ENCODE measurements at places on chromosomes 3 and 15.

- no peak for DNase-seq
Observed at GRCh38 chr3:159904455-159904854, 84.2 kb upstream of the IL12A start.

GRCh38 chr3:114803042-114803695, 343.9 kb downstream of the ZBTB20 start:
- no peak for DNase-seq

GRCh38 chr15:39640665-39641064, 59.8 kb downstream of the THBS1 start:
- no peak for DNase-seq

- no peak for DNase-seq
Observed at GRCh38 chr3:3107858-3108257, 2.3 kb downstream of the IL5RA start.

GRCh38 chr3:13399603-13400002, 20.5 kb downstream of the NUP210 start:
- DNase-seq, result no peak

DNA sequence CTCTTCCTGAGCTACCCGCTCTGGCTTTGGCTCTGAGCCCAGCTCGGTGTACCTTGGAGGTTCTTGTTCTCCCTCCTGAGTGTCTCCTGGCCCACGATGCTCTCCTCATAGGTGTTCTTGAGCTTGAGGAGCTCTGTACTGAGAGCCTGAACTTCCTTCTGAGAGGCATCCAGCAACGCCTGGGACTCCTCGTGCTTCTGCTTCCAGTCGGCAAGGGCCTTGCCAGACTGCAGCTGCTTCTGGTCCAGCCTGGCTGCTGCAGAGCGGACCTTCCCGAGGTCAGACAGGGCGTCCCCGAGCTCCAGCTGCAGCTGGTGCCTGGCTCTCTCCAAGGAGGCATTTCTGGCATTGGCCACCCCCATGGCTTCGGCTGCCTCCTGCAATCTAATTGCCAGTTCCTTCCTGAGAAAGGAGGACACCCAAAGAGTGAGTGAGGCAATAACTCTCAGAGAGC, 99.8 kb downstream of the MYH15 start:
- no peak for DNase-seq

- no peak for DNase-seq
Observed at GRCh38 chr3:189305412-189305811, 133.6 kb downstream of the TPRG1 start.

GRCh38 chr3:63042833-63043232, 167.6 kb upstream of the CADPS start:
- DNase-seq, result no peak

- no peak for DNase-seq
Observed at GRCh38 chr15:92306663-92307062, 87.0 kb upstream of the ST8SIA2 start.

- no peak for DNase-seq
Observed at GRCh38 chr3:172644258-172644657, 66.6 kb downstream of the NCEH1 start.

DNA sequence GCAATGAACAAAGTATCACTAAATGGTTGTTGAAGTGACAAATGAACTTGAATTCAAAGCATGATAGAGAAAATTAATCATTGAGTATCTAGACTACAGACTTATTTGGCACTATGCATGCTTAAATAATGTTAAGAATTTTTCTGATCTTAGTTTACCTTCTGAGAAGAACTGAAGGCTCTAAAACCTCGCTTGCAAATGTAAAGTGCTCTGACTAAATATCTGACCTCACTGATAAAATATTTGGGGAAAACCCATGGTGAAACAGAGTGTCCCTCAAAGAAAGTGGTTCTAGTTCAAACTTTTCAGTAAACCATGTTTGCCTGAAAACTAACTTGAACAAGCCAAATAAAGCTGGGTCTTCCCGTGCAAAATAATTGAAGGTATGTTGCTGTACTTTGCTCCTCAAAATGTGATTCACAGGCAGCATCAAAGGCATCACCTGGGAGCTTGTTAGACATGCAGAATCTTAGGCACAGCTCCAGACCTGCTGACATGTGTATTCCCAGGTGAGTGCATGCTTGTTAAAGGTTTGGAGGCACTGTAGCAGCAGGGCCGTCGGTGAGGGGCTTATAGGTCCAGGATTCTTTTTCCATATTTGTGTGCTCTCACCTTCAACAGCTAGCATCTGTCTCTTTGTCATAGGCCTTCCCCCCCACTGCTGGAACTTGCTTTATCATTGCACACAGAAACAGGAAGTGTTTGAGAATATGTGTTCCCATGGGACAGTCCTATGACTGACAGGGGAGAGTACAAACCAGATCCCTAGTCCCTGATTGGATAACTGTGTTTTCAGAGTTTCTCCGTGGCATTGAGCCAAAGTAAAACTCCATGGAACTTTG, 524.2 kb upstream of the LMCD1 start:
- no peak for DNase-seq

GRCh38 chr3:108554913-108555571, 34.2 kb downstream of the CIP2A start:
- DNase-seq, result no peak

All from GM04503 (cell line).